ENCODE measurements at places on chromosomes 1 and 21. TPM values are rescaled to one million over a fixed set of nuclear protein-coding genes. Genes with fewer than 3 reads are reported as not detected.

EPHA2 gene
- total RNA-seq: 1.2 TPM

GRCh38 chr1:116154536-116154935 is 43.3 kb downstream of the MAB21L3 start:
- H3K4me1 ChIP-seq: peaks cover 5% of the 10 kb centered on the region
- H3K27ac ChIP-seq: no peak overlapping the region
- no peaks in the 10 kb centered on the region for H3K36me3 ChIP-seq
- no peak overlapping the region for H3K4me3 ChIP-seq
- no peak for DNase-seq

DNA sequence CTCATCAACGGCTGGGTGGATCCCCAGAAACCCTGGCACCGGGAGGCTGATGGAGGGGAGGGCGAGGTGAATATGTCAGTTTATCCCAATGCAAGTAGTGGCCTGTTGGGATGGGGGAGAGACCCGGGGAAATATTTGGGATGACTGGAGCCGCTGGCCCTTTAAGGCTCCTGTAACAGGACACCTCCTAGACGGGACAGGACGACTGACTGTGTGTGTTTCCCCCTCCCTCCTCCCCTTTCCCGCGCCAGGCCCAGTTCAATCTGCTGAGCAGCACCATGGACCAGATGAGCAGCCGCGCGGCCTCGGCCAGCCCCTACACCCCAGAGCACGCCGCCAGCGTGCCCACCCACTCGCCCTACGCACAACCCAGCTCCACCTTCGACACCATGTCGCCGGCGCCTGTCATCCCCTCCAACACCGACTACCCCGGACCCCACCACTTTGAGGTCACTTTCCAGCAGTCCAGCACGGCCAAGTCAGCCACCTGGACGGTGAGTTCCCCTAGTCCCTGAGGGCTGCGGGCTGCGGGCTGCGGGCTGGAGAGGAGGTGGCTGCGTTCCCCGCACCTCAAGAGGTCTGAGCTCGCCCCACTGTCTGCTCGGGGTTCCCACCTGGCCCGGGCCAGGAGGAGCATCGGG is 44.8 kb upstream of the CCDC27 start:
- H3K4me3 ChIP-seq: no peak overlapping the region
- H3K27me3 ChIP-seq: no peaks in the 10 kb centered on the region
- H3K36me3 ChIP-seq: no peaks in the 10 kb centered on the region

- H3K27me3 ChIP-seq: no peaks in the 10 kb centered on the region
- H3K27ac ChIP-seq: no peak overlapping the region
- no peak for DNase-seq
- peaks cover 64% of the 10 kb centered on the region for H3K4me1 ChIP-seq
These were observed 4.7 kb downstream of the UBR4 start for GRCh38 chr1:19205403-19205802.

GRCh38 chr1:5973771-5974170 is 18.5 kb downstream of the NPHP4 start:
- DNase-seq: no peak
- H3K36me3 ChIP-seq: no peaks in the 10 kb centered on the region
- no peak overlapping the region for H3K27ac ChIP-seq
- no peaks in the 10 kb centered on the region for H3K4me1 ChIP-seq
- H3K27me3 ChIP-seq: no peaks in the 10 kb centered on the region

All from gastrocnemius medialis (tissue), 4 donors.